ENCODE measurements at places on chromosomes 3 and 15.

GRCh38 chr3:190671658-190672057 lies 157.8 kb downstream of the IL1RAP start:
- DNase-seq = no peak

DNA sequence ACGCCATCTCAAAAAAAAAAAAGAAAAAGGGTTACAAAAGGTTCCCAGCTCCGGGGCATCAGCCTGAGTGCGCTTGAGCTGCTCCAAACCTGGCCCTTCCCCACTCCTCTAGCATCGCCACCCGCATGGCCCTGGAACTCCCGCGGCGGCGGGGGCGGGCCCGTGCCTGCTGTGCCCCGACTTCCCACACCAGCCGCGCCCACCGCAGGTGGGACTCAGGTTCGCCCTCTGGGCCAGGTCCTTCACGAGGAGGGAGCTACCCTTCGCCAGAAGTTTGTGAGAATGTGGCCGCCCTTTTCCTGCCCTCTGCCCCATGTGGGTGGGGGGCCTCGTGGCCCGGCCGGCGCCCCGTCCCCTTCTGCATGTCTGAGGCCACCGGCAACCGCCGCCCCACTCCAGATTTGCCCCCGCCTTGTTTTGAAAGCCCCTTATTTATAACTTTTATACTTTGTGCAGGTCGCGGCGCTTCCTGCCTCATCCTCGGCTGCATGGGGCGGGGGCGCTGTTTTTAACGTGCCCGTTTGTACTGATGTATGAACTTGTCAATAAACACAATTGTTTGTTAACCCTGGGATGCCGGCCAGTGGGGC lies 507 bp upstream of the JMJD7 start:
- DNase-seq = no peak

DNA sequence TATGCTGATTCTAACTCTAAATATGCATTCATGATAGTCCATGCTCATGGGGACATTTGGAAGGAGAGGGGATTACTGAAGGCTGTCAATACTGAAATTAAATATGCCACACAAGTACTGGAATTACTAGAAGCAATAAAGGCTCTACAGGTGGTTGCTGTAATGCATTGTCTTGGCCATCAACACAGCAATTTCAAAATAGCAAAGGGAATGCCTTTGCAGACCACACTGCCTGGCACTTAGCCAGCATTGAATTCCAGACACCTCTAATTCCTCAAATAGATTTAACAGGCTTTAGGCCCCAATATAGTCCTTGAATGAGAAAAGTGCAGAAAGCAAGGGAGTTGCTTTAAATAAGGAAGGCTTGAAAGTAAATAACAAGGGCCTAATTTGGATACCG lies 115.8 kb upstream of the PLCL2 start:
- DNase-seq = no peak

DNA sequence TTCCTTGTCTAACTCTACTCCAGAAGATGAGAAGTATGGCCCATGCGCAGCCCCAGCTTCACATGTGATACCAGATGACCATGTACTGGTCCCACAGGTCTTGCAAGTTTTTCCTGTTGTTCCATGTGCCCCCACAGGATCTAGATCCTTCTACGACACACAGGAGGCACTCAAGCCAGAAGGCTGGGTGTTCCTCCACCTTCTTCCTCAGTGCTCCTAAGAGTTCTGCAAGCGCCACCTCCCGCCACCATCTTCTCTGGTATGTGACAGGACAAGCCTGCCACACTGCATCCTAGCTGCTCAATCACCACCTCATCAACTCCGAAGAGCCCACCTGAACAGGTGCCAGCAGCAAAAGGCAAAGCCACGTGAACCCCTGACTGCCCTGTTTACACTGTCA lies 43.1 kb downstream of the XXYLT1 start:
- no peak for DNase-seq

- DNase-seq = no peak
Measured at GRCh38 chr15:80090879-80091503, 31.5 kb downstream of the ZFAND6 start.

Data from putamen (tissue), 1 donor.